Activated CD8-positive, alpha-beta memory T cell treated with anti-CD3 and anti-CD28 coated beads for 1 hour (primary cell): ENCODE measurements at places on chromosomes 7 and 10.

GRCh38 chr10:110303681-110304080 lies 1.0 kb downstream of the SMNDC1 start:
- DNase-seq: no peak

- no peak for DNase-seq
Measured at GRCh38 chr7:13844954-13845353, 144.5 kb downstream of the ETV1 start.

DNA sequence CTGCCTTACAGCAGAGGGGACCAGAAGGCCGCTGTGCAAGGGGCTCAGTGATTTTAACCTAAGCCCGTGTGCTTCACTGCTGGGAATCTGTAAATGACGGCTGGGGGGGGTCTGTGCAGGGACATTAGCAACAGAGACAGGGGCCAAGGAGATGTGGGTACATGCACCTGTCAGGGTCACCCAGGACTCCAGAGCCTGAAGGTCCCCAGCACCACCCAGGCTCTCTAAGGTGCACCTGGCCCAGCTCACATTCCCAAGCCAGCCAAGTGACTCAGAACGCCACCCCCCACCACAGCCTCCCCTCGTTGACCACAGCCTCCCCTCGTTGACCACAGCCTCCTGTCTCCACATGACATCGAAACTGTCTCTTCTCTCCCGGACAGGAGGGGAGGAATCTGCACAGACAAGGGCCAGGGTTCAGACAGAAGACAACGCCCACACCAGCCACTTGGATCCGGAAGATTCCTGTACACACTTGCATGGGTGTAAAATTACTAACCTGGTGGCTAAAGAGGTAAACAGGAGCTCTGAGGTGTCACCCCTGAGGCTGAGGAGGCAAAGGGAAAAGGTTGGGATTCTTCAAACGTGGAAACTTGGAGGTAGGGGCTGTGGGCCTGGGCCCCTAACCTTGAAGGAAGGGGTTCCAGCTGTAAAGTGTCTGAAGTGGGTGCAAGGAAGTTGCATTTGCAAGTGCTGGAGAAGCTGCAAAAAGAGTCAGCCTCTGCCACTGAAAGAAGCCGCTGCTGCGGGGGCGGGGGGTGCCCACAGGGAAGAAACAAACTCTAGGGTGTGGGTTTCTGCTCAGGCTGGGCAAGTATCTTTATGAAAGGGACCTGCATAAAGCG lies 27.0 kb downstream of the CALML3 start:
- no peak for DNase-seq

DNA sequence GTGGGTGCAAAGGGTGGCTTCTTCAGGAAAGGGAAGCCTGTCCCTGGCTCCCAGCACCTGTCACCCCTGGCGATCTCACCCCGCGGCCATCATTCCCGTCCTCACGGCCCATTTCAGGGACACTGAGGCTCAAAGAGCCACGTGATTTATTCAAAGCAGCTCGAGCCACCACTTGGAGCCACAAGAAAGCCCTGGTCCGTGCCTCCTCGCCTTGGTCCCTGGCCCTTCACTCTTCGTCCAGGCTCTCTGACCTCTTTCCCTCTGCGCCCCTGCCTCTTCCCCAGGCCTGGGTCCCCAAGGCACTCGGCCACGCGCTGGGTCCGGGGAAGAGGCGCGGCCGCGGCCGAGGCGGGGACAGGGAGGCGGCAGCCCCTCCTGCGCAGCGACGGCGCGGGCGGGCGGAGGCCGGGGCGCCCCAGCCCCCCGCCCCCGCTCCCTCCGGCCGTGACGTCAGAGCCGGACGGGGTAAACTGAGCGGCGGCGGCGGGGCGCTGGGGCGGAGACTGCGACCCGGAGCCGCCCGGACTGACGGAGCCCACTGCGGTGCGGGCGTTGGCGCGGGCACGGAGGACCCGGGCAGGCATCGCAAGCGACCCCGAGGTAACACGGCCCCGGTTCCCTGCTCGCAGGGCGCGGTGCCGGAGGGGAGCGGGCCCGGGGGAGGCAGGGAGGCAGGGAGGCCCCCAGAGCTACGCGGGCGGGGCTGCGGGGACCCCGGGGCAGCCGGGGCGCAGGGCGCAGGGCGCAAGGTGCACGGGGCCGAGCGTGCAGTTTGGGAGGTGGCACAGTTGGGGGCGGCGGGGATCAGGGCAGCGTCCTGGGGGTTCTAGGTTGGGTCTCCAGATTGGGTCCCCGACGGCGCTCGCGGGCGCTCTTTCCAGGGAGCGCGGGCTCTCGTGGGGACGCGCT lies at the start of gene SLC18A2:
TSS of gene SLC18A2 (plus strand) at position 494 of the 909 bp plus-strand sequence. CDS start 580 bp downstream, outside the sequence.
- no peak for DNase-seq

DNA sequence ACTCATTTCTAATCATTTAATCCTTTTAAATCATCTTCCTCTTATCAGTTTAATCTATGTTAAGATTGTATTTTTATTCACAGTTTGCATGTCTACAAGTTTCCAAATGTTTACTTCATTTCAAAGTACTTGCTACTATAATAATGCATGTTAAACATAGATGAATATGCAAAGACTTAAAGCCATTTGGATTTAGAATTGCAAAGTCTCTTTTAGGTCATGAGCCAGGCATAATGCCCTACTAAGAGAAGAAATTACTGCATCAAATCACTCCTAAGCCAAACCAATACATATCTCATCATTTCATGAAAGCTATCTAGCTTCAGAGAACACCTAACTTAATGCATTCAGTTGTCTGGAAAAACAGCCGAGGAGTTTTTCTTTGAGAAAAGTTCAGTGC lies 266.1 kb downstream of the PRKG1 start:
- no peak for DNase-seq

DNA sequence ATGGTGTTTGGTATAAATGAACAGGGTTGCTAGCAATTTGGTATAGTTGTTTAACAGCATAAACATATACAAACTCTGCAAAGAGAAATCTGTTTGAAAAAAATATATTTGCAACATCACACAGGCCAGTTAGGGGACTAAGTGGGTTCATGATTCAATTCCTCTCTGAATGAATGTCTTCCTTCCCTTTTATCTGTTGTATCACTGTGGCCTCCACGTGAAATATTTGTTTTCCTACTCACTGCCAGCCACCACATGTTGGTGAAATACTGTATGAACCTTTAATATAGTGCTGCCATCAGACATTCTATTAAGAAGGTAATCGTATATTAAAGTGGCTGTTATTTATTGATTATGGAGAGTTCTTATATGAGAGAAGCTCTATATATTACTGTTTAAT lies 157.0 kb downstream of the ARID5B start:
- DNase-seq: no peak
